Left renal pelvis (tissue), 4 donors: ENCODE measurements at places on chromosomes 3 and 15. TPM values are rescaled to one million over a fixed set of nuclear protein-coding genes. Genes with fewer than 3 reads are reported as not detected.

DNA sequence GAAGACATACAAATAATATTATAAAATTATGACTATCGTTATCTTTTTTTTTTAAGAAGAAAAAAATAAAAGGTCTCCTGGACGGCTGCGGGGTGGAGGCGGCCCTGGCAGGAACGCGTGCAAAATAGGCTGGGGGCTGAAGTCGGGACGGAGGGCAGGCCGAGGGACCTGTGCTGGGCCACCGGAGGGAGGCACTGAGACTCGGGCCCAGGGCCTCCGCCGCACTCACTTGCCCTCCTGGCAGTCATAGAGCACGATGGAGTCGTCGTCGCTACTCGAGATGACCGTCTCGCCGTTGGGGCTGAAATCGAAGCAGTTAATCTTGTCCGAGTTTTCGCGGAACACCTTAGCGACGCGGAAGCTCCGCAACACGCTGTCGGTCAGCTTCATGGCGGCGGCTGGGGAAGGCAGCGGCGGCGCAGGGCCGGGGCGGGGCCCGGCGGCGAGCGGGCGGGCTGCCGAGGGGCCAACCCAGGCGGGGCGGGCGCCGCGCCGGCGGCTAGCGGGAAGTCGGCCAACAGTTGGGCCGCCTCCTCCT, 408 bp downstream of the WDR82 start:
- DNase-seq = no peak

DNA sequence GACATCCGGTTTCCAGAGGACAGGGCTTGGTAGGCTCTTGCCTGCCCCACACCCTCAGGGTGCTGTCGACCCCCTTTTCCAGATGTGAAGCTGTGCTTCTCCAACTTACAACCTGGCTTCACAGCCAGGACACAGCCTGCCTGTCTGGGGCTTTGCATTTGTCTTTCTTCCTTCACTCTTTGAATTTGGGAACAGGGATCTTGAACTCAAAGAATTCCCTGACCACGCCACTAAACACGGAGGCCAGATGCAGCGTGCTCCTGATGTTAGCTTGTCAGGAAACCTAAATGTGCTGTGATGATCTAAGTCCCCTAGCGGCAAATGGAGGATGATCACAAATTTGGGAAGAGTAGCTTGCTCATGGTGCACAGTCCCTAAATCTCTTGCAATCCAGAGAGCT, 244.8 kb upstream of the RGMA start:
- no peak for DNase-seq

- DNase-seq = no peak
These were observed 47.6 kb upstream of the ST8SIA2 start for GRCh38 chr15:92346063-92346462.

DNA sequence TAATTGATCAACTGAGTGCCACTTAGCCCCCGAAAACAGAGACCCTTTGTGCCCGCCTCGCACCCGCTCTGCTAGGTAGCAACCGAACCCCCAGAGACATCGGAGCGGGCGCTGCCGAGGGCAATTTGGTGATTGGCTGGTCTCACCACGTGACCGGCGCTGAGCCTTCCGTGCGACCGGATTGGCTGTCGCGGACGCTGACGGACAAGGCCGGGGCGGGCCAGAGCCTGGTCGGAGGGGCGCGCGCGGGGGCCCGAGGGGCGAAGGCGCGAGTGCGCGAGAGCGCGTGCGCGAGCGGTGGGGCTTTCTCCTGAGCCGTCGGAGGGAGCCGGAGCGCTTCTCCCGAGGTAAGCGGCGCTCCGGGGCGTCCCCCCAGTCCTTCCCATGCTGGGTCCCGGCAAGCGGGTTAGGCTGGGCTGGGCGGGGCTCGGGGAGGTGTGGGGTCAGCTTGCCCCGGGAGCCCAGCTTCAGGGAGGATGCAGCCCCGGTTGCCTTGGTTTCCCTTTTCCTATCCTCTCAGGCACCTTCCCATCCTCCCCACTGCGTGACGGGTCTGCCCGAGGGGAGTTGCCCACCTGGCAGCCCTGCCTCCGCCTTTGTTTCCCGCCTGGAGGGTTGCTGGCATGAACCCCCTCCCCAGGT, at the start of gene TMEM108:
TMEM108 (plus strand) TSS at position 303 of the 642 bp plus-strand sequence.
- peak; percentile 59 for DNase-seq

DNA sequence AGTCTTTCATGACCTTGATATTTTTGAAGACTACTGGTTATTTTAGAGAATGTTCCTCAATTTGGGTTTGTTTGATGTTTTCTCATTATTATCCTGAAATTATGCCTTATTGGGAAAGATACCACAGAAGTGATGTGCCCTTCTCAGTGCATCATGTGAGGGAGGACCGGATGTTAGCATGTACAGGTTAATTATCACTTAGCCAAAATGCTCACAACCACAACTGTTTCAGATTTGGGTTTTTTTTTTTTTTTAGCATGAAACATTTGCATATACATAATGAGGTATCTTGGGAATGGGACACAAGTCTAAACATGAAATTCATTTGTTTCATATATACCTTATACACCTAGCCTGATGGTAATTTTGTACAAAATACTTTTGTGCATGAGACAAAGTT, 59.8 kb downstream of the PIK3R4 start:
- no peak for DNase-seq

- no peak for DNase-seq
These were observed 21.9 kb downstream of the CYP8B1 start for GRCh38 chr3:42853739-42854302.

GRCh38 chr15:69421498-69421897, 7.3 kb downstream of the KIF23 start:
- no peak for DNase-seq

DNA sequence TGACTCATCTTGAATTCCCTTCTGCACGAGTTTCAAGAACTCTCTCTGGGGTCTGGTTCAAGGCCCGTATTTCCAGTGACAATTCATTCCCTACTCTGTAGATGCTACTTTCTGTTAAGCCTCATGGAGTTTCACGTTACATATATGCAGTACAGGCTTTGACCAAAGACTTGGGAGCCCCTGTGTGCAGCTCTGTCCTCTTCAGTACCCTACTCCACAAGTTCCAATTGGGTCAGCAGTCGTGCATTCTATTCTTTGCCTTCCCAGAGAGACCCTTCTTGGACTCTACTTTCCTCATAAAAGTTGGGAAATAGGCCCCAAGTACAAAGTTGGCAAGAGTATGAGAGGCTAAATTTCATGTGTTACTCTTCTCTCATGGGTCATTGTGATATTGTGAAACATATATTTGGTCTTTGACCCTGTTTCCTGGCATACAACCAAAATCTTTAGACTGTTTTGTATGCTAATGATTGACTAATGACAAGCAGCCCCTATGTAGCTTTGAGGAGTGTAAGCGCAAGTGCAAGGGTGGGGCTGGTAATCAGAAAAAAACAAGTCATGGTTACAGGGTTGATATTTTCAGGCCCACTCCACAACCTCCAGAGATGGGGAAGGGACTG, 15.0 kb upstream of the CCDC50 start:
- no peak for DNase-seq

DNA sequence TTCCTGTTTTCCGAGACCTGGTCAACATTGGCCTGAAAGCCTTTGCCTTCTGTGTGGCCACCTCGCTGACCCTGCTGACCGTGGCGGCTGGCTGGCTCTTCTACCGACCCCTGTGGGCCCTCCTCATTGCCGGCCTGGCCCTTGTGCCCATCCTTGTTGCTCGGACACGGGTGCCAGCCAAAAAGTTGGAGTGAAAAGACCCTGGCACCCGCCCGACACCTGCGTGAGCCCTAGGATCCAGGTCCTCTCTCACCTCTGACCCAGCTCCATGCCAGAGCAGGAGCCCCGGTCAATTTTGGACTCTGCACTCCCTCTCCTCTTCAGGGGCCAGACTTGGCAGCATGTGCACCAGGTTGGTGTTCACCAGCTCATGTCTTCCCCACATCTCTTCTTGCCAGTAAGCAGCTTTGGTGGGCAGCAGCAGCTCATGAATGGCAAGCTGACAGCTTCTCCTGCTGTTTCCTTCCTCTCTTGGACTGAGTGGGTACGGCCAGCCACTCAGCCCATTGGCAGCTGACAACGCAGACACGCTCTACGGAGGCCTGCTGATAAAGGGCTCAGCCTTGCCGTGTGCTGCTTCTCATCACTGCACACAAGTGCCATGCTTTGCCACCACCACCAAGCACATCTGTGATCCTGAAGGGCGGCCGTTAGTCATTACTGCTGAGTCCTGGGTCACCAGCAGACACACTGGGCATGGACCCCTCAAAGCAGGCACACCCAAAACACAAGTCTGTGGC, 16.9 kb downstream of the TMEM43 start:
- no peak for DNase-seq

GRCh38 chr3:37709946-37710640, 151.6 kb upstream of the CTDSPL start:
- no peak for DNase-seq

DNA sequence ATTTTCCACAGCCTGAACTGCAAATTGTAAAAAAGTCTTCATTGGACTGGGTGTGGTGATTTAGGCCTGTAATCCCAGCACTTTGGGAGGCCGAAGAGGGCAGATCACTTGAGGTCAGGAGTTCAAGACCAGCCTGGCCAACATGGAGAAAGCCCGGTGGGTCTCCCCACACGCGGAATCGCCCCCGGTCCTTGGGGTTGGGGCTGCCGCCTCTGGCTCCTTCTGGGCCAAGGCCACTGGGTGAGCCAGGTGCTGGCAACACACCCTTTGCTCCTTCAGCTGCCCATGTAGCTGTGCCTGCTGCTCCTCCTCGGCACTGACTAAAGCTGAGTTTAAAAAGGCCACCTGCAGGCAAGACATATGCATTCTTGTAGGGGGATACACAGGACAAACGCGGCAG, 9.4 kb upstream of the VPS33B start:
- no peak for DNase-seq

DNA sequence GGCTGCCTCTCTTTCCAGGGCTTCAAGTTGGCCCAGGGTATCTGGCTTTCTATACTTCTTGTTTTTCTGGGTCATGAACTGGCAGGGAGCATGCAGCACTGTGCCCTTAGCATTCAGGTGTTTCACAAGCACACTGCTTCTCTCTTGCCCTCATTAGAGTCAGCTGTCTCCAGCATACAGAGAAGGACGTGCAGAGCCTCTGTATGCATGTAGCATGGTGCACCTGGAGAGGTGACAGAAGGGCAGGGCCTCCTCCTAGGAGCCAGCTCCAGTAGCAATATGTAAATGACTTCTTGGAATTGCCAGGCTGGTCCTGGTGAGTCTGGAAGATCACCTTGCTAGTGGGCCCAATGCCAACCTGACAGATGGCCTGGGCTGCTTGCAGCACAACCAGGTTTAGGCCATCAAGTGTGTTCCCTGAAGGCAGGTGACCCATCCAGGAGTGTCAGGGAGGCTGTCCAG, 44.8 kb upstream of the ATP2C1 start:
- DNase-seq = no peak

GRCh38 chr15:78457101-78457500, 19.1 kb downstream of the IREB2 start:
- DNase-seq = no peak

DNA sequence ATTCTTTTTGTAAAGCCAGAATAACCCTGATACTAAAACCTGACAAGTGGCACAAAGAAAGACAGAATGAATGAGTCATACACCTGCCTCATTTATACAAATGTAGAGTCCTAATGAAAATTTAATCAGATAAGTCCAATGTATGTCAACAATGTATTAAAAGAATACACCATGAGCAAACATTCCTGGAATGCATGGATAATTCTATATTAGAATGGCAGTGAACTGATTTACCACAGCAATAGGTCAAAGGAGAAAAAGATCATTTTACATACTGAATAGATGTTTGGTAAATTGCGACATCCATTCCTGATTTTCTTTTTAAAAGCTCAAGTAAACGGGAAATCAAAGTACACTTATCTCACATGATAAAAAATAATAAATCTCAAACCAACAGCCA, 11.2 kb upstream of the LOXL1 start:
- no peak for DNase-seq

GRCh38 chr3:8011902-8012301, 489.7 kb upstream of the LMCD1 start:
- no peak for DNase-seq

Gene CHRM5
- polyA plus RNA-seq = 0.09 TPM

Gene FAM174B
- polyA plus RNA-seq = 35.7 TPM

Gene CSTA
- polyA plus RNA-seq = 1.4 TPM

Gene CILP
- 4.0 TPM for polyA plus RNA-seq

Gene UPK1B
- 9.5 TPM for polyA plus RNA-seq

Gene OSTN
- 12.6 TPM for polyA plus RNA-seq
